ENCODE measurements at places on chromosomes 3 and 15. TPM values are rescaled to one million over a fixed set of nuclear protein-coding genes. Genes with fewer than 3 reads are reported as not detected.

GRCh38 chr15:38226608-38227266, 25.9 kb upstream of the SPRED1 start:
- no peak for DNase-seq

GRCh38 chr15:82043796-82044372, 1.9 kb downstream of the MEX3B start:
- no peak for DNase-seq

The LINGO1 gene
- total RNA-seq: not detected

DNA sequence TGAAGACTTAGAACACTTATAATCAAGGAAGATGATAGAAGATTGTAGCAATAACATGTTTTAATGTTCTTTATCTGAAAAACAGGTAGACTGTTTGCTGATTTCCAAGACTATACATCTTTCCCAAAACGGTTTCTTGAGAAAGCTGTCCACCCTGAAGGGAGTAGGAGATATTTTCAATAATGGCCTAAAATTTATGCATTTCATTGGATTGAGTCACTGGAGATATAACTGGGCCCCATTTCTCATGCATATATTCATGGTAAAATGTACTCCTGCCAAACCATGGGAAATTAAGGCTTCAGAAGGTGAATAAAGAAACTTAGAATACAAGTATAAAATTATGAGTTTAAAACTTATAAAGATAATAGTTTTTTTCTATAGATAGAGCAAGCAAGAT, 143.9 kb downstream of the LSAMP start:
- no peak for DNase-seq

The FBXO40 gene
- not detected for total RNA-seq

The CLRN1 gene
- not detected for total RNA-seq

GRCh38 chr3:29694331-29694730, 413.5 kb downstream of the RBMS3 start:
- DNase-seq: no peak

- DNase-seq: no peak
Observed at GRCh38 chr3:191624299-191624698, 163.3 kb downstream of the PYDC2 start.

DNA sequence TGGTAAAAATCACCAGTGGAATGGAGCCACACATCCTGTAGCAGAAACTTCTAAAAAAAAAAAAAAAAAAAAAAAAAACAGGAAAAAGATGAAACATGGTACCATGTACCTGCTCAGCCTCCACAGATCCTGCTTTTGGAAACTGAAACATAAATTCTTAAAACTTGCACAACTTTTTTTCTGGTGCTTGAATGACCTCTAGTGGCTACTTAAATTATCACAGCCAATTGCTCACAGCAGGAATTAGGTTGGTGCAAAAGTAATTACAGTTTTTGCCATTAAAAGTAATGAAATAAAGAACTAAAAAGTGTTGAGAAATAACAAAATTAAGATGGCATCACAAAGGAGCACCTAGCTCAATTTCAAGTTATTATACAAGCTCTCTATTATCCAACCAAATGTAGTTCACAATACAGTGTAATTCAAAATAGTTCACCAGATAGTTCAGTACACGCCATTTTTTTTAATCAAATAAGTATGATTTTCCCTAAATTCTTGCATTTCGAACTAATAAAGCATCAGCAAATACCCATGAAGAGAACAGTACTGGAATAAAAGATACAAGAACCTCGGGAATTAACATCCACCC, 80.6 kb downstream of the ULK4 start:
- DNase-seq: no peak

- DNase-seq: no peak
Observed at GRCh38 chr15:45664451-45664850, 29.6 kb downstream of the SQOR start.

DNA sequence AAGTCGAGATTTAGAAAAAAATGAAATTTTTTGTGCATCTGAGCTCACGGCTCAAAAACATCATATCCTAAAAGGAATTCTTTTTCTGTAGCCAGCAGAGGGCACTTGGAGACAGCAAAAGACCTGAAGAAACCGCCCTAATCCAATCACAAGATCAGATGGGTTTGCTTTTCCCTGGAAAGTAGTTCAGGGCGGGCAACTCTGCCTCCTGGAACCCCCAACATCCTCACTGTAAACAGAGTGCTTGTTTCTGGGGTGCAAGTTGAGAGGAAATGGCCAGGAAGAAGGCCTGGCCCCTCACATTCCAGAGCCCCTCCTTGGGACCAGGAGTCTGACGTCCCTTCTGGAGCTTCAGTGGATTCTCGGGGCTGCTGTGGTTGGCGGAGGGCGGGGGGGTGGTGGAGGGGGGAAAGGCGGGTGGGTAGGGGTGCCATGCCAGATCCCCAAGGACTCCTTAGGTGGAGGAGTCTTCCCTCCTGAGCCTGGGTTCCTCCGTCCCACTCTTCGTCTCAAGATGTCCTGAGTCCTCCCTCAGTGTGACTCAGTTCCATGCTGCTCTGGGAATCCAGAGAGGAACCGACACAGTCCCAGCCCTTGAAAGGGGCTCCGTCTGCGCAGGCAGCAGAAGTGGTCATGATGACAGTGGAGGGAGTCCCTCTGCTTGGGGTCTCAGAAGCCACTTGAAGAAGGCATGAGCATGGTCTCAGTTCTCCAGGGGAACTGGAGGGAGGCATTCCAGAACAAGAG, 35.9 kb downstream of the CCK start:
- DNase-seq: no peak

DNA sequence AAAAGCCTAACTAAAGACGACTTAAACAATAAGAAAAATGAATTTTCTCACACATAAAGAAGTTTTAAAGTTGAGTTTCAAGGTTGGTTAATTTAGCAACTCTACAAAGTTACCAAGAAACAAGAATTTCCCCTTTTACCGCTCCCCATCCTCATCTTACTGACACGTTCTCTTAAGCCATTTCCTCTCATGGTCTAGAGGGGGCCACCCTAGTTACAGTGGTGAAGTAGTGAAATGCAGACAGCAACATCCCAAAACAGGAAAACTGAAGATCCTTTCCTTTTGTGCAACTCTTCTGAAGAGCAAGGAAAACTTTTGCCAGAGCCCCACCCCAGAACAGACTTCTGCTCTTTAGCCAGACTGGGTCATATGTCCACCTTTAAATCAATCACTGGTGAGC, 17.3 kb upstream of the SOX14 start:
- no peak for DNase-seq

GRCh38 chr15:81155375-81156218, 21.5 kb downstream of the CFAP161 start:
- peak; percentile 44 for DNase-seq

- peak; percentile 52 for DNase-seq
Observed at GRCh38 chr15:80060356-80061006, 1.0 kb downstream of the ZFAND6 start.

- no peak for DNase-seq
Observed at GRCh38 chr3:184052767-184053166, at the start of gene HTR3C. Gene HTR3C, plus strand, starts transcription at chr3:184053047. Its CDS starts 34 bp downstream, at chr3:184053081.

- no peak for DNase-seq
Observed at GRCh38 chr3:136595913-136596697, 156.1 kb downstream of the STAG1 start.

GRCh38 chr3:189778340-189778950, 147.3 kb downstream of the TP63 start:
- DNase-seq: no peak

DNA sequence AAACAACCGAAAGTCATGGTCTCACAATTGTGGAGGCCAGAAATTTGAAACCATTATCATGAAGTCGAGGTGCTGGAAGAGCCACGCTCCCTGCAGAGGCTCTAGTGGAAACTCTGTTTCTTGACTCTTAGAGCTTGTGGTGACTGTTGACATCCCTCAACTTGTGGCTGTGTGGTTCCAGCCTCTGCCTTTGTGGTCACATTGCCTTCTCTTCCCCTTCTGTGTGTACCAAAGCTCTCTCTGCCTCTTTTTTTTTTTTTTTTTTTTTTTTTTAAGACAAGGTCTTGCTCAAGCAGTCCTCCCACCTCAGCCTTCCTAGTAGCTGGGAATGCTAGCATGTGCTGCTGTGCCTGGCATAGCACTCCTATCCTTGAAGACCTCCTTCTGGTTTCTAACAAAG, 48.7 kb upstream of the CRTC3 start:
- DNase-seq: peak; percentile 80

The CFAP100 gene
- total RNA-seq: not detected

GRCh38 chr15:40050788-40051470, 11.9 kb upstream of the SRP14 start:
- DNase-seq: no peak

DNA sequence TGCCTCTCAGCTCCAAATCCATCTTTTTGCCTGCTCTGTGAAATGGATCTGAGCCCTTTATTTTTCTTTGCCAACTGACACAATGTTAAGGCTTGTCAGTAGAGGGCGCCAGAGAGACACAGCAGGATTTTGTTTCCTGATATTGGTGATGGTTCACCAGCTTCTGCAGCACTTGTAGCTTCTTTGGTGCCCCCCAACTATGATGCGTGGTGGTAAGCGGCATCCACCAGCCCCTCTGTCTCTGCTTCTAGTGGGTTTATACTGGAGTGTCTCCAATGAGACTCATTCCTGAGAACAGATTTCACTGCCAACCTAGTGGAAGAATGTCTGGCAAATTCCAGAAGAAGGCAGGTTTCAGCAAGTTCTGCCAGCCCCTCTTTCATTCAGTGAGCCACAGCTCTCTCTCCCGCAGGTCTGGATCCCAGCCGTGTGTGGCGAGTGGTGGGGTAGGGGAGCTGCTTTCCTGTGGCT, 471.9 kb upstream of the FRG2C start:
- peak; percentile 66 for DNase-seq

GRCh38 chr3:101632586-101632985, 44.3 kb downstream of the ZBTB11 start:
- no peak for DNase-seq

DNA sequence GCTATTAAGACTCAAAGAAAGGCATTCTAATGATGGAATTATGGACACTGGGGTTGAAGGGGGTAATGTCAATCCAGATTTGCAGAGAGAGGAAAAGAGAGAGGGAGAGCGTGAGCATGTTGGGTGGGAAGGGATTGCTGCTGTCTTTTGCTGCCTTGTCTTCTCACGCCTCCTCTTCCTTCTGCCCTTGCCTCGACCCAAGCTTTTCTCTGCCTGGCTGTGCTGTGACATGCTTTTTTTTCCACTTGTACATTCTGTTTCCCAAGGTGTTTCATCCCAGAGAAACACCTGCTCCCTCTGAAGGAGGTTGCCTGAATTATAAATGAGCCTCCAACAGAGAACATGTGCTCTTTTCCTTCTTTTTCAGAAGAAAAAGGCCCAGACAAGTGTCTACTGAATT, 80.3 kb downstream of the BDH1 start:
- DNase-seq: no peak

DNA sequence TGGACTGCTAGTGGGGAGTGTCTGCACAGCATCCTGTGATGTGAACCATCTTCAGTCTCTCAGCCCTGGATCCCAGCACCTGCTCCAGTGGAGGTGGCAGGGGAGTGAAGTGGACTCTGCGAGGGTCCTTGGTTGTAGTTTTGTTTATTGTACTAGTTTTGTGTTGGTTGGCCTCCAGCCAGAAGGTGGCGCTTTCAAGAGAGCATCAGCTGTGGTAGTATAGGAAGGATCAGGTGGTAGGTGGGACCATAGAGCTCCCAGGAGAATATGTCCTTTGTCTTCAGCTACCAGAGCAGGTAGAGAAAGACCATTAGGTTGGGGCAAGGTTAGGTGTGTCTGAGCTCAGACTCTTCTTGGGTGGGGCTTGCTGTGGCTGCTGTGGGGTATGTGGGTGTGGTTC, 20.9 kb downstream of the NEK11 start:
- DNase-seq: no peak

The SCAANT1 gene
- not detected for total RNA-seq

DNA sequence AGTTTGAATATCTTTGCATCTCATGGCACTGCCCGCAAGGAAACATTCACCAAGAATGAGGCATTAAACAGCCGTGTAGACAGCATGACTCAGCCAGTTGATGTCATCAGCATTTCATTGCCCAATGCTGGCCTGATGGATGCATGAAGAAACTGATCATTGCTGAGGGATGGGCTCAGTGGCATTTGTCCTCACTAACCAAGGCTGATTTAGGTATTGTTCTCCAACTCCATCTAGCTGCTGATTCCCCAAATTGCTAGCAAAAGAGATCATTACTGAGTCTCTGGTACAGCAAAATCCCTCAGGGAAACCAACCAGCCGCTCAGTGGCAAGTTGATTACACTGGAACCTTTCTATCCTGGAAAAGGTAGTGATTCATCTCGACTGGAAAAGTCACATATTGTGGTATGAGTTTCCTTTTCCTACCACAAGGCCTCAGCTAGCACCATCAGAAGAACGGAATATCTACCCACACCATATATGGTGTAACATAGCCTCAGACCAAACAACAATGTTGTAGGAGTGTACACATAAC, 186.5 kb upstream of the GAP43 start:
- DNase-seq: no peak

DNA sequence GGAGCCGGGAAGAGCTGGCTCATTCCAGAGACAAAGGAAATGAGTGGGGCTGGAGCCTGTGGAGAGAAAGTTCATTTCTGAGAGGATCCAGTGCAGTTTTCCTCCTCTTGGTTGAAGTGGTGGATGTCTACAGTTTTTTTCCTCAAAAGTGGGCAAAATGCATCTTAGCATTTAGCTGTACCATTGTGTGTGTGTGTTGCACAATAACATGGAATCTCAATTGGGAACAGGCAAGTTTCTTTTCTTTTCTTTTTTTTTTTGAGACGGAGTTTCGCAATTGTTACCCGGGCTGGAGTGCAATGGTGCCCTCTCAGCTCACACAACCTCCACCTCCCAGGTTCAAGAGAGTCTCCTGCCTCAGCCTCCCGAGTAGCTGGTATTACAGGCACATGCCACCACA, 101.5 kb upstream of the UBE2E1 start:
- no peak for DNase-seq

DNA sequence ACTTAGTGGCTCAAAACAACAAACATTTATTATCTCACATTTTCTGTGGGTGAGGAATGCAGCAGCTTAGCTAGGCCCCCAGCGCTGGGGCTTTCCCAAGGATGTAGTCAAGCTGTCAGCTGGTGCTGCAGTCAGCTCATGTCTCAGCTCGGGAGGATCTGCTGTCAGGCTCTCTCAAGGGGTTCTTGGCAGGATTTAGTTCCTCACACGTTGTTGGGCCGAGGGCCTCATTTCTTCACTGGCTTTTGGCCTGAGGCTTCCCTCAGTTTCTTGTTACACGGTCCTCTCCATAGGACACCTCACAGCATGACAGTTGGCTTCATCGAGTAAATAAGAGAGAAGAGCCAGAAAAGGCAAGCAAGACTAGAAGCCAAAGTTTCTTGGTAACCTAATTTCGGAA, 13.7 kb upstream of the U2SURP start:
- no peak for DNase-seq

DNA sequence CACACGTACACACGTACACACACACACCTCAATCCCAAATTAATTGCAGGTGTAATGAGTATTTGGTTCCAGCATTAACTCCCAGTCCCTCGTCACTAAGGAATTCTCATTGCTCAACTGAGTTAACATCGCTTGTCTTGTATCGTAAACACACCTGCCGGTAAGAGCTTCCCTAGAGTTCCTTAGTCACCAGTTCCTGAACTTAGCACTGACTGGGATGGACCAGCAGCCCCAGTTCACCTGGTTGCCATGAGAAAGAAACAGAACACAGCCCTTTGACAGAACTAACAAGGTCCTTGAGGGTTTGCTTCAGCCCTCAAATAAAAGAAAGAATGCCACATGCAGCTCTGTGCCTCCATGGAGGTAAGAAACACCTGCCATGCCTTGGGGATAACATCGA, 66.3 kb upstream of the SLCO3A1 start:
- DNase-seq: no peak

All from activated CD8-positive, alpha-beta T cell treated with anti-CD3 and anti-CD28 coated beads, Interleukin-2, amount 10 ng/mL, durations not matched to agents 7 days and 5 days (primary cell).